ENCODE measurements at places on chromosomes 2 and 18.

DNA sequence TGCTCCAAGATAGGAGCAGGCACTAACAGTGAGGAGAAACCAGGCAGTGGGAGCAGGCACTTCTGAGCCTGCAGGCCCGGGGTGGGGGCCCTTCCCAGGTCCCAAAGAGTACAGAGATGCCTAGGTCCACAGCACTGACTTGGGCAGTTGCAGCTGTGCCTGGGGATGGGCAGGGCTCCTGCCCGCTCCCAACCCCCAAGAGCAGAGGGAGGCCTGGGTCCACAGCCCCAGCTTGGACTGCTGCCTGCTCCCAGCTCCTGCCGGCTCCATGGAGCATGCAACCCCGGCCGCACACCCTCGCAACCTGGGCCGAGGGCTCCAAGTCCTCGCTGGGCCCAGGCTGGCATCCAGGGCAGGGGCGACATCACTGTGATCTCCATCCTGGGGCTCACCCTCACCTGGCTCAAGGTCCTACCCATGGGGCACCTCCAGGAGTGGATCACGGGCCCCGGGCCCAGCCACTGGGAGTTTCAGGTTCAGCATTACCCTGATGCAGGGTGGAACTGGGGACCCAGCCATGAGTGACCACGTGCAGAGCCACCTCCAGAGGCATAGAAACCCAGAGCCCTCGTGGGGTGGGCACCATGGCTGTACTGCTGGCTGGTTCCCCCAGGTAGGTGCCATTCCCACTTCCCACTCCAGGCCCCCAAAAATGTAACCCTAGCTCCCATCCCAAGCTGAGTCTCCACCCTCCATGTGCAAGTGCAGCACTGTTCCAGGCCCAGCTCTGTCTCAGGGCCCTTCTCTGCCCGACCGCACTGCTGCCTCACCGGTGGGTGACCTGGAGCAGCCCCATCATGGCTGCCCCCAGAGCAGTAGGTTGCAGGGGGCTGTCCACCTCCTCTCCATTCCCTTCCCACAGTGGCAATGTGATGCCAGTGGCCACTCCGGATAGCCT is 325.6 kb downstream of the NR4A2 start:
- DNase-seq = no peak

- no peak for DNase-seq
Observed at GRCh38 chr18:23234619-23235018, 99.3 kb downstream of the CABLES1 start.

DNA sequence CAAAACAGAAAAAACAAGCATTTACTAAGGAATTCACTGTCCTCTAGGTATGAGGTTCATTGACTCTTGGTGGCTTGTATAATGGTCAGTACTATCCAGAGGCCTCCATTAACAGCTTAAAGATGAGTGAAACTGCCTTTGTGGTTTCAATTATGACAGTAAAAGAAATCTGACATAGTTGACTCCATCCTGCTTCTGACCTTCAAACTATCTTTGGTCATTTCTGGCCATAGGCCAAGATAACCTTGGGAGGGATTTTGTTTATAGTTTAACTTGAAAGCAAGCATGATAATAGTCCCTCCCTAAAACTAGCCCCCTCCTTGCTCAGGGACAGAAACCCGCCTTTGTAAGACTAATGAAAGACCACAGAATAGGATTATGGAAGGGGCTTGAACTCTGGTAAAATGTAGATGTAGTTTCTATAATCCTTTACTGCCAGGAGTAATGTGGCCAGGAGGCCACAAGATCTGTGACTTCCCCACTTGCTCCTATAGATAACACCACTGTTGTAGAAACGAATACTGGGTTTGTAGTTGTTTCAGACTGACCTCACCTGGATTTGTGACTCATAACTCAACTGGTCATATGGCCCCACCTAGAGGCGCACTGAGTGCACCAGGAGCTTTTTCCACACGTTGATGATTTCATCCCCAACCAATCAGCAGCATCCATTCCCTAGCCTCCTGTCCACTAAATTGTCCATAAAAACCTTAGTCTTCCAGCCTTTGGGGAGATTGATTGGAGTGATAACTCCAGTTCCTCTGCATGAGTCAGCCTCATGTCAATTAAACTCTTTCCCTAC is 8.6 kb upstream of the PLEKHM3 start:
- DNase-seq = peak; percentile 67

- DNase-seq = peak; percentile 5
Observed at GRCh38 chr18:25010623-25011374, 341.2 kb downstream of the ZNF521 start.

GRCh38 chr2:162581959-162582798 is 238.2 kb downstream of the GCA start:
- DNase-seq = no peak

- DNase-seq = no peak
Observed at GRCh38 chr18:35508030-35508429, 10.3 kb upstream of the INO80C start.

DNA sequence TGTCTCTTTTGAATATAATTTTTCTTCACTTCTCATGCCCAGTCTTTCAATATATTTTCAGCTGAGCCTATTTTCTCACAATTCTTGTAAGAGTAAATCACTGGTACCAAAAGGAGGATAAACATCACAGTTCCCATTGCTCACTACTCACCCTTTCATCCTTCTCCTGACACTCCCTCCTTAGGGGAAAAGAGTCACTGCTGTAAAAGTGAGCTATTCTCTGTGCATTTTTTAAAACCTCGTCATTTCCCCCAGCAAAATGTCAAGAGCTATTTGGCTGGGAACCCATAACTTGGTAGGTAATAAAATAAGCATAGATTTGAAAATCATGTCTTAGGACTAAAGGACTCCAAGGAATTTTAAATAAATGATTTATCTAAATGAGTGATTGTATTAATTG is 340.1 kb upstream of the GYPC start:
- no peak for DNase-seq

- DNase-seq = peak; percentile 27
Observed at GRCh38 chr18:77702686-77703085, 453.0 kb downstream of the GALR1 start.

DNA sequence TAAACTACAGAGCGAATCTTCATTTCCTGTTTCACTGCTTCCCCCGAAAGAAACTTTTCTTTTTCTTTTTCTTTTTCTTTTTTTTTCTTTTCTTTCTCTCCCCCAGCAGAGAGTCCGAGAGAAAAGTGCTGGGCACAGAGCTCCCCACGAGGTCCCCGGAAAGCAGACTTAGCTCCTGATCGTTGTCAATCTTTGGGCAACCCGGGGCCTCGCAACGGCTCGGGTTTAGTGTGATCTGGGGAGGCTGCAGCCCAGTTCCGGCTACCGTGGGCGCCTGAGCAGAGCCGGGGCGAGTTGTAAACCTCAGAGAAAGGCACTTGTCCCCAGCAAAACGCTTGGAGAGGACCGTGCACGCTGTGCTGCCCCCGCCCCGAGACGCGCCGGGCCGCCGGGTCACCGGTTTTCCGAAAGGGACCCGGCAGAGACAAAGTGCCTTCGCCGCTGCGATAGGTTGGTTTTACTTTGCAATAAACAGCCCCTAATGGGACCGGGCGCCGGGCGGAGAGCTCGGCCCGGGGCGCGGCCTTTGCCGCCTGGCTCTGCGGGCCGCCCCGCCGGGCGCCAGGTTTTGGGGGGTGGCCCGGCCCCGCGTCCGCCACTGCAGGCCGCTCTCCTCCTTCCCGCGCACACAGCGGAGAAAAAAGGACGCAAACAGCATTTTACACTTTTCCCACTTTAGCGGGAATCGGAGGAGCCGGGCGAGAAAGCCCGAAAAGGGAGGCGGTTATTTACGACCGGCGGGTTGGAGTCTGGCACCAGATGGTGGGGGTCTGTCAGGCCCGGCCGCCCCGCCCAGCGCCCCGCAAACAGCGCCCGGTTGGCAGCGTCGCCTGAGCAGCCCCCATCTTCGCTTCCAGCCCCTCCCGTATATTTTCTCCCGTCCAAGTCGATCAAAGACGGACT is 136.0 kb downstream of the INSIG2 start:
- DNase-seq = peak; percentile 36

DNA sequence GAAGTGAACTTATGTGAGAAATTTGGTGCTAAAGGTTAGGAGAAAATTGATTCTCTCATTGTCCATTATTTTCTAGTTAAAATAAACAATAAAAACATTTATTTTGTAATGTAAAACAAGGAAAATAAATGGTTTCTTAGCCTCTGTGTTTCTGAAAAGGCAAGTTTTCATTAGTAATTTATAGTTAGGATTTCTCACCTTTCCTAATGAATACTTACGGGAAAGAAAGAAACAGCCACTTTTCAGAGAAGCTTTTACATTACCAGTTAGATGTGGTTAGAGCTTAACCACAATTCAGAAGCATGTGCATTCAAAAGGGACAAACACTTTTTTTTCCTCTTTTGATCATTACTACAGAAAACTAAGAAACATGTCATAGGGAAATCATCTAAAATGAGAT is 18.8 kb downstream of the NEMP2 start:
- DNase-seq = peak; percentile 72

GRCh38 chr18:24024425-24024824 is 9.9 kb downstream of the TTC39C start:
- DNase-seq = no peak

DNA sequence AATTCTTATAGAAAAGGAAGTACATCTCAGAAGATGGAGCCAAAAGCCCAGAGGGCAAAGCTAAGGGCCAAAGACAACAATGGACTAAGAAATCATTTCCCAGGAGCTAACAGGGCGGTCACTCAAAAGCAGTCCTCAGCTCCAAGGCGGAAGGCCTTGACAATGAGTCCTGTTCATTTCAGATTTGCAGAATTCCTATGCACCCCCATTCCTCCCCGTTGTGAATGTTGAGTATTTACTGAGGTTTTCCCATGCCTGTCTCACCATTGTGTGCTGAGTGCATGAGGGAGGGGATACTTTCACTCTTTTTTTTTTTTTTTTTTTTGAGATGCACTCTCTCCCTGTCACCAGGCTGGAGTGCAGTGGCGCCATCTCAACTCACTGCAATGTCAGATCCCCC is 18.8 kb upstream of the DTNB start:
- no peak for DNase-seq

GRCh38 chr2:232580648-232580981 is 30.1 kb downstream of the EIF4E2 start:
- no peak for DNase-seq

DNA sequence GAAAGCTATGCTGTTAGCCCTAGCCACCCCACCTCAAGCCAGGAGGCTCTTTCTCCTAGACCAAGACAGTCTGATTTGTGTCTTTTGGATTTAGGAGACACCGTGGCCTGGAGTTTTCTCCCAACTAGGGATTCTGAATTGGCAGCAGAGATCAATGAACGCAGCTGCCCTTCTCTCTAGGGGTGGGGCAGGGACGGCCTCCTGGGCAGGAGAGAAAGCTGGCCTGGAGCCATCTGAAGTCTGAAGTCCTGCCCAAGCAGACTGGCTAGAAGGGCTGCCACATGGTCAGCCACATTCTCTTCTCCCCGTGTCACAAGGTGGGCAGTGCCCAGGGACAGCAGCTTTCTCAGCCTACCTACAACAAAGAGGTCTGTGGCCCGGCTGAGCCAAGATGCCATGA is 45.1 kb downstream of the PIEZO2 start:
- no peak for DNase-seq

Measured in hematopoietic multipotent progenitor cell treated with erythropoietin and hydrocortisone succinate and interleukin-3 and kit ligand, for 4 days (in vitro differentiated cells).